CD4-positive, alpha-beta T cell treated with Interleukin-21 for 1 hour (primary cell): ENCODE measurements at places on chromosomes 2 and 18.

GRCh38 chr2:121288454-121289231 is 3.6 kb upstream of the TFCP2L1 start:
- no peak for DNase-seq

DNA sequence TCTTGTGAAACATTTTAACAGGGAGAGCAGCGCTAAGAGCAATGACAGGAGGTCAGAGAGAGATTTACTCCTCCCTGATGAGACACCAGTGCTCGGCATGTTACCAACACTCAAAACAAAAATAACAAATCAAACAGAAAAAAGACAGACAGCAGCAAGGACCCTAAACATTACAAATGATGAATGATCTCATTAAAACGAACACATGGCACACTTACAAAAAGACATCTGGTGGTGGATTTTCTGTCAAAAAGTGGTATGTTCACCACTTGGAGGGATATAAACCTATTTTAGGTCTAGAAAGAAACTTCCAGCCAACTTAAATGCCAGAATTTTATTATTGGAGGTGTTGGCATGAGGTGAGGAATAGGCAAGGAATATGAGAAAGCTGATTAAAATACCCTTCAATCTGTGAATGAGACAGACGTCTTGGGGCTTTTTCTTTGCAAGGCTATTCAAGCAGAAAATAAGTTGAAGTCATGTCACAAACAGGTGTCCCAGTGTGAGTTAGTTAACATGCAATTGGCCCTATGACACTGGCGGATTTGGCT is 112.8 kb downstream of the PRELID3A start:
- DNase-seq = no peak

DNA sequence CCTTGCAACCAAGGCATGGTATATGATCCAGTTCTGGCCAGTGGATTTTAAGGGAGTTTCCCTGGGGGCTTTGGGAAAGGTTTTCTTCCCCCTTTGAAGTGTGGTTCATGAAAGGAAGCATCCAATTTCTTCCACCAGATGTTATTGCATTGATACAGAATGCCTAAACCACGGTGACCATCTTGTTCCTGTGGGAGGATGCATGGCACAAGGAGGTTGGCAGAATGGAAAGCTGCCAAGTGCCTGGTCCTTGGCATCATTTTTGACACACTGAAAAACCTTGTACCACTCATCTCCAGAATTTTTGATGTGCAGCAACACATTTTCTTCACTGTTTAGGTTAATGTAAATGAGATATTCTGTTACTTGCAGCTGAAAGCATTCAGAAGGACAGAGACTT is 55.2 kb upstream of the CXCR4 start:
- no peak for DNase-seq

DNA sequence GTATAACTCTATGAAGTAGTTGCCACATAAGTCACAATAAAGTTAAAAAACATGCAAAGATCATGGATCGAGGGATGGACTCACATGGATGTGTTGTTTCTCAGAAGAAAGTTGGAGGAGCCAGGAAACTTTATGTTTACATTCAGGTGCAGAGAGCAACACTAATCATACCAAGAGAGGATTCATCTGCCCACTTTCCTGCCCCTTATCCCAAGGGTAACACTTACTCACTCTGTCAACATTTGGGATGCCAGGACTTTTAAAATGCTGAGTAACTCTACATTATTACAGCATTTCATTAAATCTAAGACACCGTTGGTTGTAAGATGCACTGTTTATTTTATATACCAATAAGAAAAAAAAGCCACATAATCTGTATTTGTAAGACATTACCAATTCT is 170.4 kb downstream of the KCNE4 start:
- DNase-seq = no peak

DNA sequence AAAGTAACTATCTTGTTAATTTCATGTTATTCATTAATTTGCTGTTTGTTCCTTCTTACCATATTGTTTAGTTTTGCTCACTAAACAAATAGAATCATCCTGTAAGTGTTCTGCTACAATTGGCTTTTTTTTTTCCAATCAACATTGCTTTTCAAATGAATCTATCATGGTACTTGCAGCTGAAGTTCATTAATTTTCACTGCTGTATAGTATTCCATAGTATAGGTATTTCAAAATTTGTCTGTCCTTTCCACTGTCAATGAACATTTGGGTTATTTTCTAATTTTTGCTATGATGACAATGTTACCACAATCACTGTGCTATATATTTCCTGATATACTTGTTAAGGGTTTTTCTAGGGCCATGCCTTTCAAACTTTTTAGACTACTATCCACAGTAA is 89.0 kb upstream of the LYPD1 start:
- DNase-seq = no peak
